Right atrium auricular region (tissue), 2 donors: ENCODE measurements at places on chromosomes 2 and 18.

- DNase-seq, result no peak
These were observed 8.0 kb downstream of the XPO1 start for GRCh38 chr2:61529944-61530735.

GRCh38 chr2:112803691-112804521 is 19.6 kb upstream of the IL1A start:
- no peak for DNase-seq

DNA sequence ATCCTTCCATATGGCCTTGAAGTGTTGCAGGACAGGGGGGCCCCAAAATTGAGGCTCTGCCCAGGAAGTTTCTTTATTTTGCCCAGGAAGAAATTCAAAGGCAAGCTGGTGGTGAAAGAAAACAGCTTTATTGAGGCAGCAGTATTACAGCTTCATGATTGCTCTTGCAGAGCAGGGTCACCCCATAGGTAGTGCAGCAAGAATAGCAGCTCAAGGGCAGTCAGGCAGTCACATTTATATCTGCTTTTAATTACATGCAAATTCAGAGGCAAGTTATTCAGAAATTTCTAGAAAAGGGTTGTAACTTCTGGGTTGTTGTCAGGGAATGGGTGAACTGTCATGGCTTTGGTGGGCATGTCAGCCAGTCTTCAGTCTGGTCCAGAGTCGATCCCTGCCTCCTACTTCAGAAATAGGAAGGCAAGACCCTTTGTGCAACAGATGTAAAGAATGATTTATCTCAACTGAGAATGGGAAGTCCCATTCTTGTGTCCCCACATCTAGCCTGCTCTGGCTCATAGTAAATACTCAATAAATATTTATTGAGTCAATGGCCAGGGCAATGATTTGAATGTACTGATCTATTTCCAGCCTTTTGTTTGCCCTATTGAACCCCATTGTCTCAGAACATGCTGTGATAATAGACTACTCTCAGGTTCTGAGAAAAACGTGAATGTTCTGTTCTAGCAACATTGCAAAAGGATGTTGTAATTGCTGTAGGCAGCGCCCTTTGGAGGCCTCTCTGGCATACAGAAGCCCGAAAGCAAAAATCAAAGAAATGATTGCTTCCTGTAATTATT is 129.8 kb downstream of the MYO3B start:
- DNase-seq, result no peak

DNA sequence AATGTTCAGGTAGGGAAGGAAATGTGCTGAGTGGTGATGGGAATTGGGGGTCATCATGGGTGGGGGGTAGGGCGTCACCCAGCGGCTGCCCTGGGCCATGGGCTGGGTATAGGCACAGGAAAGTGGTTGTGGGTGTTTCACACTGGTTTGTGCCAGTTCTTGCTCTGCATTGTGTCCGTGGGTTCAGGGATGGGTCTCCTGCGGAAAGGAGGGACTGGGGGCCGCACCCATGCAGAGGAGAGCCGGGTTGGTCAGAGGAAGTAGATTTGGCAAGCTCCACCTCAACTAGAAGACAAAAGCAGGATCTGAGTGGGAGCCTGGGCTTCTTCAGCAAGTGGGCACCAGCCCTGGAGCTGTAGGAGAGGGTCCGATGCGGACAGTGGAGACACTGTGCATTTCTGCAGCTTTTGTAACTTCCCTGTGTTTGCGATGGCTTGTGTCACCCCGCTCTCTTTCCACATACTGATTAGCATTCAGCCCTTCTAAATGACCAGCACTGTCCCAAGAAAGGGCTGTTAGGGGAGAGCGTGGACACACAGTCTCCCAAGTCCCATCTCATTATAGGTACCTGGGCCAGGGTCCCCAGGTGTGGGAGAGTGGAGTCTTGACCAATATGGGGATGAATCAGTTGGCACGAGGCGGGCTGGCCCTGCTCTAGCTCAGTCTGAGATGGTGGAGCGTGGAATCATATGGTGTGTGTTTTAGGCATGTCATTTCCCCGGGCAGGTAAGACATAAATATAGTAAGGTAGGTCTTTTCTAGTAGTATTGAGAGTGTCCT is 67.2 kb downstream of the LRRFIP1 start:
- no peak for DNase-seq

DNA sequence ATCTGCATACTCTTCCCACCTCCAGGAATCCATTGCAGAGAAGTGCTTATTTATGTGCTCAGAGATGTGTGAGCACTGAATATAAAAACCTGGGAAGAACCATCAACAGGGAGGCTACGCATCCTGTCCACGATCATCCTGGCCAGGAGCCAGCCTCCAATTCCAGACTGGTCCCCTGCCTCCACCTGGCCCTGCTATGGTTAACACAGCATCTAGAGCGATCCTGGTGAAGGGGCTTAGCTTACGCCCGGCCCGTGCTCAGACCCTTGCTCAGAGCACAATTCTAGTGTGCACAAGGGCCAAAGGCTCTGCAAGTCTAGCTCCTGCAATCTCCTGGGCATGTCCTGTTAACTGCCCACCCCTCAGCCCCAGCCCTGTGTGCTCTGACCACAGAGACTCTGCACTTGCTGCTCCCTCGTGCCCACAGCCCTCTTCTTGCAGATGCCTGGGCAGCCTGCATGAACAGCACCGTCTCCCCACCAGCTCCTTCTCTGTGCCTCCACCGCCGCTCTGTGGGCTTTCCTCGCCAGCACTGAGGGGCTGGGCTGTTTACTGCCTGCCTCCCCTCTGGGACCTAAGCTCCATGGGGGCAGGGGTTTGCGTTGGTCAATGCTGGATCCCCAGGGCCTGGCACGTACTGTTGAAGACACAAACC is 6.5 kb downstream of the PER2 start:
- DNase-seq, result no peak
